Stimulated activated CD4-positive, alpha-beta T cell treated with anti-CD3 and anti-CD28 coated beads, Interleukin-1b, Interleukin-23, amount 100 ng/mL, for 1 hour (primary cell): ENCODE measurements at places on chromosomes 4 and X.

DNA sequence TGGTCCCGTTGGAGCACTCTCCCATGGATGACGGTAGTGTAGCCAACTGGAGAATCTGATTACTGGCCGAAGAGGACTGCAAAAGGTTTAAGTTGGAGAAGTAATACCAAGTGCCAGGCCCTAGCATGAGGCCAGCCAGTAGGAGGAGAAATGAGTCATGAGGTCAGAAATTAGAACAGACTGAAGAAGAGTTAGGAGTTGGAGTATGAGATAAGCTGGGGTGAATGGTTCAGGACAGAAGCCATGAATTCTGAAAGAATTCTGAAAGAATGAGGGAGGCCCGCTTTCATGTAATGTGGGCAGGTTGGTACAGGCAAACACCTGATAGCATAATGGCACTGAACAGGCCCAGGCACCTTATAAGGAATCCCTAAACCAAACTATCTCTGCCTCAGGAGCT, 18.4 kb upstream of the STK26 start:
- no peak for DNase-seq

GRCh38 chr4:734951-735350, 29.3 kb downstream of the PCGF3 start:
- no peak for DNase-seq

DNA sequence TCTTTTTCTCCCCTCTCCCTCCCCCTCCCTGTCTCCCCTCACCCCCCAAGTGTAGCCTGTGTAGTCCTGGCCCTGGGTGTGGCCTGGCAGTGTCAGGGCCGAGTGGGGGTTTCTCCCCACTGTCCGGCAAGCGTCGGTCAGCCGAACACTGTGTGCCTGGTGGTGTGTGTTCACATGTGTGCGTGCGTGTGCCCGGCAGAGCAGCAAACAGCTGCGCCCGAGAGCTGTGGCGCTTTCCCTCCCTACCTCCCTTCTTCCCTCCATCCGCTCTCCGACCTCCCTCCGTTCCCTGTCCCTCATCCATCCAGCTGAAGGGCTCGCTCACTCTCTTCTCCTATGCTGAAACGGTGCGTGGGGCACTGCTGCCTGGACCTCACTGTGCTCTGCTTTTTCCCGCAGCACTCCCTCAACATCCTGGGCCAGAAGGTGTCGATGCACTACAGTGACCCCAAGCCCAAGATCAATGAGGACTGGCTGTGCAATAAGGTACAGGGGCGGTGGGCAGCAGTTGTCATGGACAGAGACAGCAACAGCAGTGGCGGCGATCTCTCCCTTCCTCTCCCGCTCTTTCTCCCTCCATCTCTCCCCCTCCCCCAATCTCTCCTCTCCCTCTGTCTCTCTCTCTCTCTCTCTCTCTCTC, 17.4 kb upstream of the UBA1 start:
- no peak for DNase-seq

- peak; percentile 49 for DNase-seq
These were observed 10.1 kb downstream of the WDR1 start for GRCh38 chr4:10106421-10107039.

DNA sequence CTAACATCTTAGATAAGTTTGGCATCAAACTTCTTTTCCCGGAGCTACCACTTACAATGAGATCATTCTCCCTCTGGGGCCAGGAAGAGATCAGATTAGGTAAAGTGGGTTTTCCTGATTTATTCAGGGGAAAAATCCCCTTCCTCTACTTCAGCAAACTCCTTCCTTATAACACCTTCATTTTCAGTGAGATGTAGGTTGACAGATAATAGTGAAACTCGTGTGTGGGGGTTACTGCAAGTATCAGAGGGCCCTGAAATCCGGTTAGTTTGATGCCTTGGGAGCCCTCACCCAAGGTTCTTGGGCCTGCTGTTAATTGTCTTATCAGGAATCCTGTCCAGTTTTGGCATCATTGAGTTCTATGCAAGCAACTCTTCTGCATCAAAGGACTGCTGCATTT, 10.8 kb downstream of the FTHL17 start:
- no peak for DNase-seq

- DNase-seq = no peak
These were observed 31.3 kb downstream of the EMCN start for GRCh38 chr4:100486496-100486895.

- DNase-seq = no peak
These were observed 16.6 kb downstream of the ARHGAP24 start for GRCh38 chr4:85491527-85491926.

- no peak for DNase-seq
These were observed 90.8 kb upstream of the TSPAN5 start for GRCh38 chr4:98749206-98749605.

DNA sequence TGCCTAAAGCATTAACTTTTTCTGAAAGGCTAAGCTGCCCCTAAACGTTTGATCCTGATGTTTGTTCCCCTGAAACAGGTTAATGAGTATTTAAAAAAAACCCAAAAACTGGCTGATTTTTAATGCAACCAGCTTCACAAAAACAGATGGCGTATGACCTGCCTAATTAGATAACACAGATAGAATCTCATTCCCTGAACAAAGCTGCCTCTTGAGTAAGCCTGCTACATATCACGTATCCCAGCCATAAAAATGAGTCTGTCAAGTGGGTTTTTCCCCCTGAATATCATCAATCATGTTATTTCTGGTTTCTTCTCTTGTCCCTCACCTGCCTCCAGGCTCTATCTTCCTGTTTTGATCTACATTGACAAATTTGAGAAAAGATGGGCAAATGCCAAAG, 154.2 kb upstream of the FAM9B start:
- DNase-seq = no peak

DNA sequence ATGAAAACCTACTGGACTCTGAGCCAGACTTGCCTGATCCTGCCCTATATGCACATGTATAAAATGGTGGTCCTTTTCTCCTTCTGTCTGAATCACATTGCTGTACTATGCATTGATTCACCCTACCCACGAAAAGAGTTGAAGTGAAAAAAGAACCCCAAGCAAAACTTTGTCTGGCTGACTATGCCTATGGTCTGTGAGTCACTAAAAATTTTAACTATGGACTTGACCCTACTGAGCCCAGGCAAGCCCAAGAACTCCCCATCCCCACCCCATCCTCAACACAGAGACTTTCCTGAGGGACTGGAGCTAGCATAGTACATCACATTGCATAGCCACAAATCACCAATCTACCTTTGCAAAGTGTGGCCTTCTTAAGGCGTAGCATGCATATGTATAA, 116.6 kb upstream of the TENM3 start:
- DNase-seq = no peak

DNA sequence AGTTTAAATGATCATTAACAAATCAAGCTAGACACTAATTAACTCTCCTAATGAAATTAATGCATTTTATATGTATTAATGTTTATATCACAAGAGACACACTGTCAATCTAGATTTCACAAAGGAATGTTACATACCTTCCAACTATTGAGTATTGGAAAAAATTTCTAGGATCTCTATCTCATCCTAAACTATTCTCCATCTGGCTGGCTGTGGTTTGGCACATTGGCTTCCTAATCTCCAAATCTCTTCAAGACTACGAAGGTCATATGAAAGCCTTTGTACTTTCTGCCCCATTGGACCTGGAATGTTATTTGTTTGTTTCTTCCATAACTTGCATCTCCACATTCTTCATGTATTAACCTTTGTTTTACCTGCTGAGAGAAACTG, 1160.0 kb downstream of the ADGRL3 start:
- no peak for DNase-seq

- DNase-seq = no peak
These were observed 38.6 kb upstream of the AGA start for GRCh38 chr4:177480795-177481194.

DNA sequence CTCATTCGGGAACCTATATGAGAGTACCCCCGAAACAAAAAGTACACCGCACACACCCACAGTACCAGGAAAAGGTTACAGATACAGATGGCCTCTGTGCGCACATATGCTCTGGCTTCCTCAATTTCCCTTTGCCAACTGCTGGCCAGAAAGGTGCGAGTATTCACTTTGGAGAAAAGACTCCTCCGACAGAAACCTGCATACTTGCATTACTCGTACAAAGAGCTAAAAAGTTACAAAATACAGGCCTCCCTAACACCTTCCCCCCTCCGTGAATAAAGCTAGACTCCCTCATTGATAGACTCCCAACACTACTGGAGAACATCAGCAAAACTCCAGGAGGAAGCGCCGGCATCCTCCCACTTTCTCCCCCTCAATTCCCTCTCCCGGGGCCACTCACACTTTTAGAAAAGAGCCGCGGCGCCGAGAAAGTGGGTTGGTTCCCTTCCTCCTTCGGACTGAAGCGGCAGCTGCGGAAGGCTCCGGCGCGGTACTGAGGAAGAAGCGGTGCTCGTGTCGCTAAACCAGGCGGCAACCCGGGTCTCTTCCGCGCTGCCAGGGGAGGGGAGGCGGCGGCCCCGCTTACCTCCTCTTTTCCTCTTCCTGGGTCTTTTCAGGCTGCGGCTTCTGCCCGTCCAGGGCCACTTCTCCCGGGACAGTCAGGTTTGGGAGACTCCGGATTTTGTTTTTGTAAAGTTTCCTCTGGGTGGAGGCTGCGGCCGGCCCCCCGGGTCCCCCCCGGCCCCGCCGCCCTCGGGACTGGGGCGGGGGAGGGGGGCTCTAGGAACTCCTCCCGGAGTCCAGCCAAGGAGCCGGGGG, 1.1 kb downstream of the FBXW7 start:
- no peak for DNase-seq

GRCh38 chrX:150692831-150693724, at the start of gene MTMR1:
MTMR1 (plus strand) TSS chrX:150693396; CDS start chrX:150693531, 135 bp downstream.
- DNase-seq = no peak

GRCh38 chr4:69147334-69147733, 51.1 kb downstream of the UGT2B7 start:
- DNase-seq = no peak

DNA sequence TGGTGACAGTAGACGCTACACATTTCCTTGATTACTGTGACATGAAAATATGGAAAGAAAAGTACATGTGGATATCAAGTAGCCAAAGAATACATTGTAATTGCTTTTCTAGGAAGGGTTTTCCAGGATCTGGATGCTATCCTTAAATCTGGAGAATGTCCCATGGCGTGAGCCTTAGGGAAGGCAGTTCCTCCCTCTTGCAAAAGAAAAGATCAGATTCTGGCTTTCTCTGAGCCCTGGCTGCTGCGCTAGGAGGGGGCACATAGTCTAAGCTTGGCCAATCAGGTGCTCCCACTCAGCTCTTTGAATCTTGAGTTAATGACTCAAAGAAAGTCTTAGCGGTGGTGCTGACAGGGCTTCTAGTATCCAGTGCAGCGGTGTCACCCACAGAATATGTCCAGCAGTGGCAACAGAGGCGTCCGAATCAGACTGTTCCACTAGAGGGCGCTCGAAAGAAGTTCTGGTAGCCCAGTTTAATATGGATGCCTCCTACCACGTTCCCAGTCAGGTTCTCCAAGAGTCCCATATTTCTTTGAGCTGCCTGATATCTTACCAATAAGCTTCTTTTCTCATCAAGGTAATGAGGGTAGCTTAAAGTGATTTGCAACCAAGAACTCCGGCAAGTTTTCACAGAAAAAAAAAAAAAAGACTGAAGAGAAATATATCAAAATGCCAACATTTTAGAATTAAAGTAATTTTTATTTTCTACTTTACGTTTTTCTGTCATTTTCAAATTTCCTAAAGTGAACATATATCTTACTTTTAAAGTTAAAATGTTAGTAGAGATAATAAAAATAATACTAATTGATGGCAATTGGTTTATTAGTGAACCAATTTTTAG, 213.4 kb upstream of the S100G start:
- DNase-seq = peak; percentile 22
